ENCODE measurements at places on chromosomes 2 and 18. TPM values are rescaled to one million over a fixed set of nuclear protein-coding genes. Genes with fewer than 3 reads are reported as not detected.

GRCh38 chr18:78546281-78546680, 433.3 kb upstream of the SALL3 start:
- DNase-seq, result no peak

DNA sequence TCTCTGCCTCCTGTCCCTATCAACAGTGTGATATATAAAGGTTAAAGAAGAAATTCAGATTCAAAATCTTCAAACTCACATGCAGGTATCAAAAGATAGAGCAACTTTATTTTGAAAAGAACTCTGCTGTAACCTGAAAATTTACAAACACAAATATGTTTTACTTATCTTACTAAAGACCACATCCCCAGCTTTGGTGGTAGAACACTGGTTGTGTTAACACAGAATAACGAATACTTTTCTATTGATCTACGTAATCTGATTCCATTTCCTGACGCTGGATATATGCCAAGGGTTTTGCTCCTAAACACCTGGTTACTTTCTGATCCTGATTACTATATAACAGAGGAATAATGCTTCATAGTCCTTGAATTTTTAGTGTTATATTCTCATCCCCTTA, 23.1 kb upstream of the SLC39A10 start:
- DNase-seq, result no peak

GRCh38 chr2:18047896-18048657, 169.6 kb downstream of the KCNS3 start:
- DNase-seq, result no peak

GRCh38 chr2:170177950-170178781, at the start of gene MYO3B:
Gene MYO3B, plus strand, starts transcription at chr2:170178147. Its CDS starts 141 bp downstream, at chr2:170178288.
- DNase-seq, result no peak

GRCh38 chr2:64542071-64543007, 18.2 kb downstream of the AFTPH start:
- no peak for DNase-seq

Gene CHN1
- polyA plus RNA-seq, result 13.2 TPM

Gene FAM237A
- polyA plus RNA-seq, result not detected

Gene INHA
- polyA plus RNA-seq, result 0.97 TPM

Data from hindlimb muscle (tissue), 1 donor.